ENCODE measurements at places on chromosomes 2 and 18.

GRCh38 chr18:63152791-63153190 is 166.8 kb downstream of the BCL2 start:
- peak; percentile 35 for DNase-seq

GRCh38 chr2:145091967-145092366 is 572.0 kb upstream of the ZEB2 start:
- DNase-seq: no peak

DNA sequence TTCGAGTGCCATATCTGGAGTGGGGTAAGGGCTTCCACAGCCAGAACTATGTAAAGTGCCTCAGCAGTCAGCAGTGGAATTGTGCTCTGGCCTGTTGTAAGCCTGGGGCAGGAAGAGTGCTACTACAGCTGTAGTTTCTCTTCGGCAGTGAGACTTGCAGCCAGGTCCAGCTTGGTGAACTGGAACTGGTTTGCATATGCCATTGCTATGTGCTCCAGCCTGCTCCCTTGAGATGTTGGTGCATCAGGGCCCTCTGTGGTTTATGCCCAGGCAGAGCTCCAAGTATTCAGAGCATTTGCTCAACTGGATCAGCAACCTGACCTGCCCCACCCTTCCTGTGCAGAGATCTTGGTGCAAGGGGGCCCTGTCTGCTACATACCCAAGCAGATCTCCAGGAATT is 47.8 kb downstream of the ZNF804A start:
- no peak for DNase-seq

DNA sequence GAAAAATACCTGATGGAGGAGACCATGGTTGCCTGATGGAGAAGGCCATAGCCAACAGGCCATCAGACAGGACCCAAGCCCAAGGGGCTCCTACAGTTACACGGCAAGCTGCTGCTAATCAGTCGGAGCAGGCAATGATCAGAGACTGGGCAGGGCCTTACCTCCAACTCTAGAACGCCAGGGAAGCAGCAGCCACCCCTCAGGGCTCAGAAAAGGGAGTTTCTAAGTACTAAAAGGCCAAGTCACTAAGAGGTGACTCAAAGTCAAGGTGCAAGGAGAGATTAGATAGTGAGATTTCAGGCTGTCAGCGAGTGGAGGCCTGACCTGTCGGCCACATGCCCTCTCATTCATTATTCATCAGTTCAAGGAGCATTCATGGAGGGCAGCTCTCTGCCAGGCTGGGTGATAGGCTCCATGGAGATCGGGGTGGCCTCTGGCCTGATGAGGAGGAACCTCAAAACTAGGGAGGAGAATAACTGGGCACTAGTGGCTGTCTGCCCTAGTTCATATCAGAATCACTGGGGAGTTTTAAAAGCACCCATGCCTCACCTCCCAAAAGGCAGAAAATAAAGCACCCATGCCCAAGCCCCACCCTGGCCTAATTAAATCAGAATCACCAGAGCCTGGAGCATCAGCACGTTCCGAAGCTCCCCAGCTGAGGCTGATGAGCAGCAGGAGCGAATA is 3.6 kb downstream of the VIL1 start:
- no peak for DNase-seq

GRCh38 chr2:402206-402605 is 114.3 kb upstream of the ALKAL2 start:
- no peak for DNase-seq

DNA sequence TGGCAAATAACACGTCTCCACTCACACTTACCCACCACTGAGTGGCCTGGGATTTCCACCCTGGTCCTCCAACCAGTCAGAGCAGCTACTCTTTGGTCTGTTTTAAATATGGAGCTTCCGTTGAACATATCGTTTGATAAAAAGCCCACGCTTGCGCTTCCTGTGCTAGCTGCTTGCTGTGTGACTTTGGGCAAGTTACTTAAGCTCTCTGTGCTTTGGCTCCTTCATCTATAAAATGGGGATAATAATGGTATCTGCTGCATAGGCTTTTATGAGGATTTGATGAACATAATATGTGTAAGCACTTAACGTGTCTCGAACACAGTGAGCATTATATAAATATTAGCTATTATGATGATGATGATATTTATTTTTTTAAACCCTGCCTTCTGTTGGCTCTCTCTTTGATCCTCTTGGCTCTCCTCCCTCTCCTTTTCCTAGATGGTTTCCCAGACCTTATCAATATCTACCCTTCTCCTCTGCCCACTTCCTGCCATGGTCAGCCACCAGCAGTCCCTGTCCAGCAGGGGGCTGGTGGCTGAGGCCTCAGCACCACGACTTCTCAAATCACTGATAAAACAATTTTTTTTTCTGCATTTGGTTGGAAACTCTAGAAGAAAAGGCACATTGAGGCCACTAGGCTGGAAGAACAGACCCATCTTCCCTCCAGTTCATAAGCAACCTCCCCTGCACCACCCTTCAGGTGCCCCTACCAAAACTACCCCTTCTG is 191.9 kb downstream of the LOXHD1 start:
- no peak for DNase-seq

- no peak for DNase-seq
Observed at GRCh38 chr2:205752924-205753323, 70.6 kb downstream of the NRP2 start.

All from stimulated activated naive CD8-positive, alpha-beta T cell treated with anti-CD3 and anti-CD28 coated beads, Interleukin-15, amount 100 ng/mL, for 72 hours (primary cell).